ENCODE measurements at places on chromosomes 2 and 18. TPM values are rescaled to one million over a fixed set of nuclear protein-coding genes. Genes with fewer than 3 reads are reported as not detected.

Gene CIB4
- total RNA-seq = not detected

Gene RSAD2
- total RNA-seq = 4.4 TPM

Gene ASB18
- not detected for total RNA-seq

Gene DUSP2
- 0.64 TPM for total RNA-seq

DNA sequence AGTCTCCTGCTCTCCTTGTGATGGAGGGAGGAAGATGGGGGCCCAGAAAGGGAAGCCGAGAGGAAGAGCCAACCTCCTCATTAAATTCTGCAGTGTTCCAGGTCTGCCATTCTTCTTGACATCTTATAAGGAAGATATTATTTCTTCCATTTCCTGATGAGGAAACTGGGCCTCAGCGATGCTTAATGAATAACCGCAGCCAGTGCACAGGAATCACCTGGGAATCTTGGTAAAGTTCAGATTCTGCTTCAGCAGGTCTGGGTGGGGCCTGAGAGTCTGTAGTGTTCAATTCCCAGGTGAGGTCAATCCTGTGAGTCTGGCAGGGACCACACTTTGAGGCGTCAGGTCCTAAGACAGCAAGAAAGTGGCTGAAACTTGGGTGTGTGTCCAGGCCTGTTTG is 17.3 kb downstream of the PCARE start:
- H3K4me3 ChIP-seq = no peak overlapping the region
- no peak for DNase-seq
- H3K36me3 ChIP-seq = no peaks in the 10 kb centered on the region
- H3K27me3 ChIP-seq = peaks cover 3% of the 10 kb centered on the region

Gene WDR35
- 17.0 TPM for total RNA-seq

GRCh38 chr2:219406861-219407230 is 11.3 kb upstream of the DES start:
- no peaks in the 10 kb centered on the region for H3K36me3 ChIP-seq
- DNase-seq = no peak
- H3K4me1 ChIP-seq = peaks cover 11% of the 10 kb centered on the region
- H3K4me3 ChIP-seq = no peak overlapping the region

Gene DSG4
- total RNA-seq = not detected

GRCh38 chr2:96296925-96297324 is 8.4 kb downstream of the SNRNP200 start:
- H3K27me3 ChIP-seq = no peaks in the 10 kb centered on the region
- no peaks in the 10 kb centered on the region for H3K4me1 ChIP-seq
- peaks cover 38% of the 10 kb centered on the region for H3K36me3 ChIP-seq
- no peak overlapping the region for H3K4me3 ChIP-seq

Gene VAMP5
- total RNA-seq = 4.2 TPM

GRCh38 chr2:162838136-162838497 is 450 bp downstream of the KCNH7 start:
- H3K4me3 ChIP-seq = peak overlapping the region; percentile 98
- peak overlapping the region; percentile 98 for H3K27ac ChIP-seq
- DNase-seq = no peak
- peaks cover 7% of the 10 kb centered on the region for H3K36me3 ChIP-seq
- H3K27me3 ChIP-seq = no peaks in the 10 kb centered on the region
- H3K4me1 ChIP-seq = peaks cover 27% of the 10 kb centered on the region

Gene QPCT
- 2.7 TPM for total RNA-seq

GRCh38 chr18:37265382-37265781 is 300.2 kb downstream of the CELF4 start:
- H3K4me1 ChIP-seq = no peaks in the 10 kb centered on the region
- H3K27me3 ChIP-seq = peaks cover 14% of the 10 kb centered on the region
- H3K36me3 ChIP-seq = no peaks in the 10 kb centered on the region
- no peak overlapping the region for H3K27ac ChIP-seq
- no peak for DNase-seq
- no peak overlapping the region for H3K4me3 ChIP-seq

DNA sequence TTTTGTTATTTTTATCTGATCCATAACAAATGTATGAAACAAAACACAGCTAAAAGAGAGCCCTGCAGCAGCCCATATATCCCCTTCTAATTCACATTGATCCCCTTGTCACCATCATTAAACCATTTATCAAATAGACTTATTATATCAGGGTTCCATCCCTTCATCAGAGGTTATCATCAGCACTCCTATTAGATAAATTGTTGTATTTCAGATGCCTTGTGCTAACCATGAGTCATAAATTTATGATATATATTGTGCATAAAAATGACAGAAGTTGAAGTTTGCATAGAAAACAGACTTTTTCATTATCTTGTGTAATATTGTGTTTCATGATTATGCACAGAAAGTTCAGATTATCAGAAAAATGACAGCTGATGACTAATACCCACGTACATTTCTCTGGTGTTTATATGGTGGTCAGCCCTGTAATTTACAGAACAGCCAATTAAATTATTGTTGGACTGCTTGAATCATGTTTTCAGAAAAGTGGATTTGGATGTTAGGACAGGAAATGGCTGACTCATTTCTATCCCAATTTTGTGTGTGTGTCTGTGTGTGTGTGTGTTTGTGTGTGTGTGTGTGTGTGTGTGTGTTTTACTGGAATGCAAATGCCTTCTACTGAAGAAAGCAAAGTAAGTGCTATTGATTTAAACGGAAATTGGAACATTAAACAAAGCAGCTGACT is 80.9 kb downstream of the PPP1R1C start:
- no peak overlapping the region for H3K4me3 ChIP-seq
- no peaks in the 10 kb centered on the region for H3K27me3 ChIP-seq
- no peak overlapping the region for H3K27ac ChIP-seq
- H3K4me1 ChIP-seq = peaks cover 7% of the 10 kb centered on the region
- DNase-seq = no peak

DNA sequence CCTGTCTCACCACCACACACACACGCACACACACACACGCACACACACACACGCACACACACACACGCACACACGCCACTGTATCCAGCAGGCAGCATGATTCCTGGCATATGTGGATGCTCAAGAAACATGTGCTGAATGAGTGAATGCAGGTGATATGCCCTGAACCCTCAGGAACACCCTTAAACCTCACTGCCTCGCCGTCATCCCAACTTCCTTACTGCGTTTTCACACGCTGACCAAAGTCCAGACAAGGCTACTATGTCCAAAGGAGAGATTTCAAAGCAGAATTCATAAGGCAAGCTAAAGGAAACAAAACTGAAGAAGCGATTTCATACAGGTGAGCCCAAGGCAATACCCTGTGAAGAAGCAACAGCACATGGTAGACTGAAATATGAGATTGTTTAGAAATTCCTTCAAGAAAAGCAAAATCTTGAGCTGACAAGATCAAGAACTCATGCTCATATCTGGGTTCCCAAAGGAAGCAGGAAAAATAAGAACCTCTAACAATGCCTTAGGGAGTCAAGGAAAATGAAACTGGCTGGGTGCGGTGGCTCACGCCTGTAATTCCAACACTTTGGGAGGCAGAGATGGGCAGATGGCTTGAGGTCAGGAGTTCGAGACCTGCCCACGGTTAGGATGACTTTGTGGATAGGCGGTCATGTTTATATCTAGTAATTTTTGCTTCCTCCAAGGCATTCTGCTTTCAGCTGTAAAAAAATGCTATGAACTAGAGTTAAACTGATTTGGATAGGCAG is 69.1 kb downstream of the TNFRSF11A start:
- no peaks in the 10 kb centered on the region for H3K4me1 ChIP-seq
- H3K4me3 ChIP-seq = no peak overlapping the region
- no peaks in the 10 kb centered on the region for H3K36me3 ChIP-seq
- no peak for DNase-seq
- H3K27me3 ChIP-seq = no peaks in the 10 kb centered on the region

Gene PCARE
- total RNA-seq = not detected

Gene C1GALT1C1L
- not detected for total RNA-seq

GRCh38 chr2:96940980-96941775 is 45.2 kb downstream of the FAM178B start:
- H3K4me1 ChIP-seq = no peaks in the 10 kb centered on the region
- peaks cover 3% of the 10 kb centered on the region for H3K27me3 ChIP-seq
- H3K27ac ChIP-seq = no peak overlapping the region
- H3K4me3 ChIP-seq = no peak overlapping the region
- H3K36me3 ChIP-seq = peaks cover 1% of the 10 kb centered on the region
